ENCODE measurements at places on chromosomes 2 and 18.

DNA sequence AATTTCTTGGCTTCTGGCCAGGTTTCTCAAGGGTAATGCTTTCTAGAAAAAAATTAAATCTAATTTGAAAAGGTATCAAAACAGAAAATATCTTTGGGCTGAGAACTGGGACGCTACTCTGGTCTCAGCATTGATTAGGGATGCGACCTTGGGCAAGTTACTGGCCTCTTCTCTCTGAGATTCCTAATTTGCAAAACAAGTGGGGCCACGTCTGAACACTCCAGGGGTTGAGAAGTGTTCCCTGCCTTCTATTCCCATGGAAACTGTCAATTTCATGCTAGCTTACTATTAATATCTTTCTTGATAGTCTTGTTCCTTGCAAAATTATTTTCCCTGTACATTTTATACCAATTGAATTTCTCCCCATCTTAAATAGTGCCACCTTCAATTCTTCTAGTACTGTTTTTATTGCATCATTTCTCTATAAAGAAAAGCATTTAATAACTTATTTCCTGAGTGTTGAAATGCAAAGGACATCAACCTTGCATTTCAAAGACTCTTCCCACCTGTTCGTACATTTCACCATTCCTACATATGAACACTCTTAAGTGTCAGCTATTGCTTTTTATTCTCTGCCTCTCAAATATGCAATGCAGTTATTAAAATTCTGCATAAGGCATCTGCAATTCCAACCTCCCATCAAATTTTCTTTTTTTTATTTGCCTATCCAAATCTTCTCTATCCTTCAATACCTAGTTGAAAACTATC lies 118.3 kb upstream of the DSEL start:
- no peak for DNase-seq

DNA sequence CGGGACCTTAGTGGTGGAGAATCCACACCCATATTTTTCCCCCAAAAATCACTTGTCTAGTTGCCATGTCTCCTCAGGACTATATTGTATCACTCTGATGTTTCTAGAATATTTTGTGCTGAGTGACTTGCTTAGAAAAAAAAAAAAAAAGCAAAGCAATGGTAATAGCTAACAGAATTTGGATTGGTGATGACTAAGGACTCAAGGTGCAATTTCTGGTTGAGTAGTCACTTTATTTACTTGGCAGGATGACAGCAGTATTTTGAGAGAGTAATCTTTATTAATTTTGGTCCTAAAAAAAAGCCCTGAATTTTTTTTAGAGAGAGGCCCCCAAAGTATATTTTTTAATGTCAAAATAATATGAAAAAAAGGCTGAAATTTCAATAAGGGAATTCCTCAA lies 32.8 kb upstream of the MYO3B start:
- no peak for DNase-seq

DNA sequence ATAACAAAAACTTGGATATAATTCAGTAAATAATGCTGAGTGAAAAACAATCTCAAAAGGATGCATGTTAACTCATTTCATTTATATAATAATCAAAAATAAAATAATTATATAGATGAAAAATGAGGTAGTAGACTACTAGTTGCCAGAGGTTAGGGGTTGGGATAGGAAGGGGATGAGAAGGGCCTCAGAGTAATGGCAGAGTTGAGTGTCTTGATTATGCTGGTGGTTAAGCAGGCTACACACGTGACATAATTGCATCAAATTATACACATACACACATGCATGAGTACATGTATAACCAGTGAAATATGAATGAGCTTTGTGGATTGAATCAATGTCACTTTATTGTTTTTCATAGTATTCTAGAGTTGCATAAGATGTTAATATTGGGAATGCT lies 201.0 kb downstream of the RIT2 start:
- no peak for DNase-seq

- no peak for DNase-seq
These were observed 622.6 kb downstream of the EPHA4 start for GRCh38 chr2:220949466-220949865.

DNA sequence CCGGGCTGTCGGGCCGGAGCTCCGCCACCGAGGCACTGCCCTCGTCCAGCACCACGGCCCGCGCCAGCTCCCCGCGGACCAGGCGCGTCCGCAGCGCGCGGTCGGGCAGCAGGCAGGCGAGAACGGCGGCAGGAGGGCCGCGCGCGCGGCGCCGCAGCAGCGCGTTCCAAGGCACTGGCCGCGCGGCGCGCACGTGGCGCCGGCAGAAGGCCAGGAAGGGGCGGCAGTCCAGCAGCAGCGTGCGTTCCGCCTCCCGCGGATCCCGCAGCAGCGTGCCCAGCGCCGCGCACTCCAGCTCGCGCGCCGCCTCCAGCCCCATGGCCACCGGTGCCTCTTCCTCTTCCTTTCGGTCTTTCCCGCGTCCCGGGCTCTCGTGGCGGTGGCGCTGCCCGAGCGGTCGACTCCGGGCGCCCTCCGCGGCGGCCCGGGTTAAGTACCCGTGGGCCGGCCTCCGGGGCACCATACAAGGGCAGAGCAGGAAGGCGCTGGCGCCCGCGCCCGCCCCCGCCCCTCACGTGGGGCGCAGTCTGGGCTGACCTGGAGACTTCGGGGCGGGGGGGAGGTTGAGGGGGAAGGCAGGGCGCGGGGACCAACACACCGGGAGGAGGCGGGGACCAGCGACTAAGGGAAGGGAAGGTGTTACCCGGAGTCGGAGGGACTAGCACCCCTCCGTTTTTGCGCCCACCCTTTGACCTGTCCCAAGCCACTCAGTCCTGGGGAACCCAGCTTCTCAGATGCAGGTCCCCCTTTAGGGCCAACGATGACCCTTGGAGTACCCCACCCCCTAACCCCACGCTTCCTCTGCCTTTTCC lies at the start of gene DUSP2:
TSS of gene DUSP2 (minus strand) at position 405 of the 812 bp plus-strand sequence. CDS start at position 319, 86 bp downstream.
- peak; percentile 32 for DNase-seq

DNA sequence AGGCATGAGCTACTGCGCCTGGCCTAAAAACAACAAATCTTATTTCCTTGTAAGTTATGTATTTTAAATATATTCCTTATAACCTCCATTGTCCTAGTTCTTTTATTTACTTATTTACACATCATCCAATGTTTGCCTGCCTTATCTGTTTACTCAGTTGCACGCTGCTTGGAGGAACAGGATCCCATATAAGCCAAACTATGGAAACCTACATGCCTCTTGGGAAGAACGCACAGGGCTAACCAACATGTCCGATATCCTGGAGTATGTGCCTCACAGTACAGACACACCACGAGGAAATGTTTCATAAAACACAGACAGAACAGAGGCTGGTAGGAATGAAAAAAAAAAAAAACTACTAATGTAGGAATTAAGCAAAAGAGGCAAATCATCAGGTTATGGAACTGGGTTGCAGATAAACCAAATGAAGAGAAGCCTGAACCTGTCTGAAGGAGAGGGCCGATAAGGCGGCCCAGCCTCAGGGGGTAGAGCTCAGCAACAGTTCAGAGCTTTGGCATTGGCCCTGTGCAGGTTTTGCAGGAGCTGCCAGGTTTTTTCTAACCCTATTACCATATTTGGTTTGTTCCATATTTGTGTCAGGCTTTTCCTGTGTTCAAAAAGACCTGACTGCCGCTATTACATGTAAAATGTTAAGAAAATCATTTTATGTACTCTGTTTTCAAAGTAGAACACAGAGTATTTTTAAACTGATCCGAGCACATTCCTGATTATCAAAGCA lies 19.9 kb upstream of the SP3 start:
- no peak for DNase-seq

All from retinal pigment epithelial cell (primary cell).